CD4-positive, alpha-beta T cell treated with Interferon gamma for 1 hour (primary cell): ENCODE measurements at places on chromosomes 5 and 9.

- DNase-seq, result no peak
These were observed 14.4 kb upstream of the CDC20B start for GRCh38 chr5:55187370-55187769.

- no peak for DNase-seq
These were observed 7.8 kb upstream of the DTWD2 start for GRCh38 chr5:118996098-118996497.

DNA sequence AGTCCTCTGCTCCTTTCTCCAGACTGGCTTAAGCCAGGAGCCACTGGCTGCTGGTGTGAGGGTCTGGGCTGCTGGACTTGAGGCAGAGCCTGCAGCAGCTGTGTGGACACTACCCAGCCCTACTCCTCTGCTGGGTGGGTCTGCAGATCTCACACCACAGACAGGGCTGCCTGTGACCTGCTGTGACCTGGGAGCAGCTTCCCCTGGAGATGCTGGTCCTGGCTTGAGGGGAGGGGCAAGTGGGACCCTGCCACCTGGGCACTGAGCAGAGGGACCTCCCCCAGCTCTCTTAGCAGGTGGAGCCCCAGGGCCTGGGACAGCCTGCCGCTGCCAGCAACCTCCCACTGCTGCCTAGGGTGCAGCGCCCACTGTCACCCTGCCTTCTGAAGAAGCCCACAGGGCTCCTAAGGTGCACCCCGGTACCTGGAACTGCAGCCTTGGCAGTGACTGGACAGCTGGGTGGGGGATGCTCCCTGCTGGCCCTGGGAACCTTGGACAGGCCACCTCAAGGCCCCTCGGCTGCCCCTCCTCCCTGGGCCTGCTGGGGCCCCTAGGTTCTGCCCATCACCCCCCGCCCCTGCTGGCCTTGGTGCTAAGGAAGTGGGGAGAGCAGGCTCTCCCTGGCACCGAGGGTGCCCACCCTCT lies 9.1 kb downstream of the CACFD1 start:
- DNase-seq, result no peak

DNA sequence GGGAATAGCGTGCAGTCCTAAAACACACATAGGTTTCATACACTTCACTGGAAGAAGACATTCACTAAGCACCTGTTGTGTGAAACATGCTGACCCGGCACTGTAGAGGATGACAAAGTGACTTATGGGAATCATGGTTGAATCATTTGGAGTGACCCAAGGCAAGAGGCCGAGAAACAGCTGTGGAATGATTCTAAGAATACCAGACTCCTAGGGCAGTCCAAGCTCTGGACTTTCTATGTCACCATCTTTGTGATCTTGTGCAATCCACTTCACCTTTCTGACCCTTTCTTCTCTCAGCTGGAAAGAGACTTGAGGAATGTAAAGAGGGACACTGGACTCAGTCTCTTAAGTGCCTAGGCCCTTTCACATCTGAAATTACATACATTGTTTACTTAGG lies 13.1 kb downstream of the MSANTD3 start:
- DNase-seq, result no peak

GRCh38 chr5:14849516-14850294 lies 21.9 kb downstream of the ANKH start:
- no peak for DNase-seq

DNA sequence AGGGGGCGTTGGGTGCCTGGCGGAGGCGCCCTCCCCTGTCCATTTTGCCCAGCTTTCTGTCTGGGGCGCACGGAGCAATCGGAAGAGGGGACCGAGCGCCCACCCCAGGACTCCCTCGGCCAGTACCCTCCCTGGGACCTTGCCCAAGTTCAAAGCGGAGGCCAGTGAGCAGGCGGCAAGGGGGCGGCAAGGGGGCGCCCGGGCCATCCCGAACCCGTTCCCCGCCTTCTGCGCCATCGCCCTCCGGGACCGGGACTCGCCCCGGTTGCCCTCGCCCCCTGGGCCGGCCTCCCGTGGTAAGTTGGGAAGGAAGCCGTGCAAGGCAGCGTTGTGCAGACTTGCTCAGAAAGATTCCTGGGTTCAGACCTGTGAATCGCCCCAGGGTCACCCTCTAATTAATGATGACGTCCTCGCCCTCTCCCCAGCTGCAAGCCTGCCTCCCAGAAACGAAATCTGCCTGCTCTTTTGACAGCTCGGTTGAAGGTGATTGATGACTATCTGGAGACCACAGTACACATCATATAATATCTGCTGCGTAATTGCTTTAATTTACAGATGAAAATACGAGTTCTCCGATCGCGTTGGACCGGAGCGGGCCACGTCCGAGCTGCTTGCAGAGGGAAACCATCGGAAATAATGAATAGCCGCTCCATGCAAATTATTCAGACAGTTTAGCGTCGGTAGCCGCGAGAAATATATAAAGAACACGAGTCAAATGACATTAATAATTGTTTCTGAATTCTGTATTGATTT lies 1.4 kb upstream of the IRX4 start:
- DNase-seq, result no peak

DNA sequence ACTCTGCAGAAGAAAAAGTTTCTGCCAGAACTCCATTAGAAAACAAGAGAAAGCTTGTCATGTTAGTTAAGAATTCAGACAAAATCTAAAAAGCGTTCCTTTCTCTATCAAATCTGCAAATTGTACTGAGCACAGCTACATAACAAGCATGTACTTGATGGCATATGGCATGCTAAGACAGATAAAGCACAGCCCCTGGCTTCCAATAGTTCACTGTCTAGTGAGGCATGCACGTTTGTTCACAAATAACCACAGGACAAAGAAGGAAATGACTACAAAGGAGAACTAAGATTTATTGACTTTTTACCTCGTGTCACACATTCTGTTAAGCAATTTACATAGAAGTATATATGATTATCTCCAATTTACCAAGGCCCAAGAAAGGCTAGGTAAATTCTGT lies 518.2 kb upstream of the TLE4 start:
- no peak for DNase-seq

DNA sequence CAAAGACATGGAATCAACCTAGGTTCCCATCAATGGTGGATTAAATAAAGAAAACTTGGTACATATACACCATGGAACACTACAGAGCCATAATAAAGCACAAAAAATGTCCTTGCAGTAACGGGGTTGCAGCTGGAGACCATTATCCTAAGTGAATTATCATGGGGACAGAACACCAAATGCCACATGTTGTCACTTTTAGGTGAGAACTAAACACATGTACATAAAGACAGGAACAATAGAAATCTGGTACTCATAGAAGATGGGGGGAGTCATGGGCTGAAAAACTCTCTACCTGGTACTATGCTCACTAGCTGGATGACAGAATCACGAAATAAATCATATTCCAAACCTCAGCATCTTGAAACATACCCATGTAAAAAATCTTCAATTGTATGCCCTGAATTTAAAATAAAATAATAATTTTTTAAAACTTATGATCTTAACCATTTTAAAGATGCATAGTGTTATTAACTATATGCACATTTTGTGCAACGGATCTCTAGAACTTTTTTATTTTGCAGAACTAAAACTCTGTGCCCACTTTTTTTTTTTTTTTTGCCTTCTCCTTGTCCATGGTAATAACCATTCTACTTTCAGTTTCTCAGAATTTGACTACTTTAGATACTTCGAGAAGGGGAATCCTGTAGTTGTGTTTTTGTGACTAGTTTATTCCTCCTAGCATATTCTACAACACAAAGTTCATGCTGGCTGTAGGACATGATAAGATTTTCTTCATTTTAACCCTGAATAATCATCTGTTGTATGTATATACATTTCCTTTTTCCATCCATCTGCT lies 1081.6 kb upstream of the ACO1 start:
- DNase-seq, result no peak

DNA sequence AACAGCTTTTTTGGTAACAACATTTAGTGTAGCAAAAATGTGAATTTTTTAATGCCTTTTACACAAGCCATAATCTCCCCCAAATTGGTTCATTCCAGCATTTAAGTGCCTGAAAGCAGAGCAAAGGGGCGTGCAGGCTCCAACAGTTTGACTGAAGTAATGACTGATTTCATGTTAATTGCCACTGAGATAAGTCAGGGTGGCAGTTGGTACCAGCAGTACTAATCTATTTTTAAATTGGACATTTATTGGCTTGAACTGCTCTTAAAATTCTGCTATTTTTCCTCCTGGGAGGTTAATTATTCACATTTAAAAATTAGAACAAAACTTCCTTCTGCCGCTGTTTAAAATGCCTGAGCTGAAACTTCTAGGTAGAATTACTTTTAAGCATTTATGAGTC lies 12.4 kb downstream of the TMEM171 start:
- no peak for DNase-seq

DNA sequence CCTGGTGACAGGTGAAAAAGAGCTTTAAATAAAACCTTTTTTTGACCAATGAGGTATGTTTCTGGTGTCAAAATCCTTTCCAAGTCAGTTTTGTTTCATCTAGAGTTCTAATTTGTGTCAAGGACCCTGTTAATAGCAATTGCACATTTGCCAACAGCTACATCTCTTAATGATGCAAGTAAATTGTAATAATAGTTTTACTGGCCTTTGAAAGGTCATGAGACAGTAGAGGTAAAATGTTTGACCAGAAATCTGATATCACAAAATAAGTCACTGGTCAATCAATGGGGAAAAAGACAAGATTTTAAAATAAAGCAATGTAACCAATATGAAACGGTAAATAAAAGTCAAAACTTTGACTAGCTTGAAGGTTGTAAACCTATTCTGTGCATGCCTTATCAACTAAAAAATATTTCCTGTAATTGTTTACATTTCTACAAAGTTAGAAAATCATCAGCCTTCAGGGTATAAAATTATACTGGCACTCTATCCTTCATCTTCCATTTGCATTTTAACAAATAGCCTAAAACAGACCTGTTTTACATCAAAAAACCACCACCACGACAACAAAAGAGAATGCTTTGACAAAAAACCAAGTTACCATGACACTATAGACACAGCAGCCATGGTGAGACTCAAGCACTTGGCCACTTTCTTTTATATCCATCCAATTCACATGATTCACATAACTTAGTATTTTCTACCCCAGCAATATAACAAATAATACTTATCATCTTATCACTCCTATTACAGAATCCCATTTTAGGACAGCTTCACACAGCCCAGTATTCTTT lies 3.0 kb downstream of the NADK2 start:
- no peak for DNase-seq

DNA sequence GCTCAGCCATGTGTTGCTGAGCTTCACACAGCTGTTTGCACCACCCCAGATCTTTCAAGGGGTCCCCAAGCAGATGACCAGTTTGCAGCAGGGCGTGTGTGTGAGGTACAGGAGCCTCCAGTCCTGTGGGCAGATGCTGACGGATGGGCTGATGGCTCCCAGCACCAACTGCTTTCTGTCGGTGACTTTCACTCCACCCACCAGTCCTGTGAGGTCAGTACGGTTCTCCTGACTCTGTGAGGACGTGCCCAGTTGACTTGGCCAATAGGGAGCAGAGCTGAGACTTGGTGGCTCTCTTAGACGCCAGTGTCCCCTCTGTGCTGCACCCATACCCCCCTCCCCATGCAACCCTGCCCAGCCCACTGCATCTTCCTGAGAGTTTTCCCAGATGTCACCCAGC lies 19.7 kb downstream of the COL5A1 start:
- DNase-seq, result no peak

DNA sequence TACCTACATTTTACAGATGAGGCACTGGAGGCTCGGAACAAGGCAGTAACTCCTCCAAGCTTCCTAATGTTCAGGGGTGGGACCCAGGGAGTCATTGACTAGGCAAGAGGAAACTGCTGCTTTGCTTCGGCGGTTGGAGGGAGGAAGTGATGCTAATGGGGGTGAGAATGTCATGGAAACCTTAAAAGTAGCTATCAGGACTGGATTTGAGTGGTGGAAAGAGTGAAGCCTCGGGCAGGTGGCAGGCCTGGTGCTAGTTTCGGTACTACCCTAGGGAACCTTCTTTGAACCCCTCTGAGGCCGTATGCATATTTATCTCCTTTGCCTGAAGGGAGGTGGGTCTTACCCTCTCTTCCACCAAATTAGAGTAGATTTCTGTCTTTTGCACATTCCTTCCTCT lies 1.6 kb downstream of the BSPRY start:
- peak; percentile 25 for DNase-seq

GRCh38 chr9:36815023-36815422 lies 219.0 kb downstream of the PAX5 start:
- no peak for DNase-seq

- DNase-seq, result no peak
These were observed 340.6 kb upstream of the DAB2 start for GRCh38 chr5:39765366-39765765.

DNA sequence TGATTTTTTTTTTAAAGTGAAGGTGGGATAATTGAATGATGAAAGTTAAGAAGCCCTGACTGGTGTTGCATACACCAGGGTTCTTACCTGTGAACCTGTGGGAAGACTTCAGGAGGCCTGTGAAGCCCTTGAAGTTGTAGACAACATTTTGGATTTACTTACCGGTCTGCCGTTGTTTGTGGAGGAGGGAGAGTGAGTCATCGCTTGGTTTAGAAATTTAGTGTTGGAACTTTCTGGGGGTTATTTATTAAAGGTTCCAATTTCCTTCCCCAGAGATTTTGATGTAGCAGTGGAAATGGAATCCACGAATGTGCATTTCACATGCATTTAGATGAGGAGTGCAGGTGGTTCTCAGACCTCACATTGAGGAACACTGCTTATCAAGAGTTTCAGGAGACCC lies 49.6 kb downstream of the ARHGAP26 start:
- DNase-seq, result no peak

GRCh38 chr5:117102591-117102990 lies 528.0 kb upstream of the SEMA6A start:
- DNase-seq, result no peak

- no peak for DNase-seq
These were observed 5.1 kb upstream of the CKS2 start for GRCh38 chr9:89305868-89306267.

- DNase-seq, result no peak
These were observed 261.3 kb downstream of the SGCD start for GRCh38 chr5:156588306-156588705.

GRCh38 chr5:143923634-143924266 lies 111.8 kb downstream of the HMHB1 start:
- no peak for DNase-seq

DNA sequence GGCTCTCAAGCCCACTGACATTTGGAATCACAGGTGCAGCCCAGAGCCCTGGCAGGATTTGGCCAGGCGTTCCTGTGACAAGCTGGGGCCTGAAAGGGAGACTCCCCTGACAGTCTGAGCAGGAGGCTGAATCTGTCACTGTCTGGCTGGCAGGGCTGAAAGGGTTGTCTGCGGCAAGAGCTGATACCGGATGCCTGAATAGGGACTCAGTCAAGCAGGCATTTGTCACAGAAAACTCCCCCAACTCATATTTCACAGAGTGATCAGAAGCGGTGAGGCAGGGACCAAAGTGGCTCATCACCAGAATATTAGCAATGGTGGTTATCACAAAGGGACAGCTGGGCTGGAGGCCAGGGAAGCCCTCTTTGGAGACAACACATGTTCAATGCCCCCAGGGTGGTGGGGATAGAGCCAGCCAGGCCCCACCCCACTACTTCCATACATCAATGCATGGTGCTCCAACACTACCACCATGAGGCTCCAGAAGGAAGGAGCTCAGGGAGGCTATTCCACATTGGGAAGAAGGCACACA lies 295.5 kb downstream of the DTWD2 start:
- DNase-seq, result no peak

- DNase-seq, result no peak
These were observed 103.9 kb downstream of the INSYN2B start for GRCh38 chr5:169876386-169876785.

- no peak for DNase-seq
These were observed 71.0 kb downstream of the MED10 start for GRCh38 chr5:6307304-6307703.
